Activated CD4-positive, alpha-beta T cell treated with anti-CD3 and anti-CD28 coated beads, Interleukin-2, Interleukin-6, amounts not matched to agents 100 ng/mL and 50 ng/mL, durations not matched to agents 16 hours and 8 hours (primary cell): ENCODE measurements at places on chromosomes 5 and 9.

- DNase-seq, result no peak
Measured at GRCh38 chr9:105218673-105219072, 25.8 kb upstream of the SLC44A1 start.

GRCh38 chr5:151449297-151449696, 1.9 kb downstream of the SLC36A1 start:
- DNase-seq, result no peak

- DNase-seq, result no peak
Measured at GRCh38 chr5:40106847-40107246, 572.9 kb upstream of the PTGER4 start.

GRCh38 chr9:26357803-26358344, 534.7 kb downstream of the CAAP1 start:
- no peak for DNase-seq

GRCh38 chr9:132197856-132198550, 36.1 kb downstream of the NTNG2 start:
- DNase-seq, result no peak

DNA sequence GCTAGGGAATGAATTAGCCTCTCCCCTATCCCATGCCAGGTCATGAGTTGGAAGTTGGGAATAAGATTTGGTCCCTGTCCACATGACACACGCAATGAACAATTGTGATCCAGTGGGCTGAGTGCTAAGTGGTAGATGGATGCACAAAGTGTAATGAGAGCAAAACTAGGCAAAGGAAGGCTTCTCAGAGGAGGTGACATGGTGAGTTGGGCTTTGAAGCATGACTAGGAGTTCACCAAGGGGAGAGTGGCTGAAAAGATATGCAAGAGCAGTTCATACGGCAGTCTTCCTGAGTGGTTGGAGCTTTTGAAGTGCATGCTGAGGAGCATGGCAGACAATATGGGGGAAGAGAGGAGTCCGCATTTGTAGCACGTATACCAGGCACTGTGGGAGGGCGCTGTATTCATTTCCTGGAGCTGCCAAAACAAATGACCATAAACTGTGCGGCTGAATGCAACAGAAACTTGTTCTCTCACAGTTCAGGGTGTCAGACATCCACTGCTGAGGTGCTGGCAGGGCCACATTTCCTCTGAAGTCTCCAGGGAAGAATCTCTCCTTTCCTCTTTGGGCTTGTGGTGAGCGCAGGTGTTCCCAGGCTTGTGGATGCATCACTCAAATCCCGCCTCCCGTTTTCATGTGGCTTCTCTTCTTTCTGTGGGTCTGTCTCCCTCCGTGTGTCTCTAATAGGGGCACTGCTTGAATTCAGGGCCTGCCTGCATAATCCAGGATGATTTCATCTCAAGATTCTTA, 49.5 kb downstream of the NSG2 start:
- no peak for DNase-seq

GRCh38 chr5:81045389-81045807, 85.2 kb downstream of the RASGRF2 start:
- no peak for DNase-seq

GRCh38 chr5:111747337-111747736, 9.7 kb downstream of the NREP start:
- DNase-seq, result no peak

DNA sequence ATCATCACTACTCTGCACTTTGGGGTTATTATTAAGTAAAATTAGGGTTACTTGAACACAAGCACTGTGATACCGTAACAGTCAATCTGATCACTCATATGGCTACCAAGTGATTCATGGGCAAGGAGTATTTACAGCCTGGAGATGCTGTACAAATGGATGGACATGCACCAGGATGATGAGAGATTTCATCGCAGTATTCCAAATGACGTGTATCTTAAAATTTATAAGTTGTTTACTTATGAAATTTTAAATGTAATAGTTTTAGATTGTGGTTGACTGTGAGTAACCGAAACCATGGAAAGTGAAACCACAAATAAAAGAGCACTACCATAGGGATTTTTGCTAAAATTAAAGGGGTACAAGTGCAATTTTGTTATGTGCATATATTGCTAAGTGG, 462.2 kb upstream of the PTGER4 start:
- no peak for DNase-seq

DNA sequence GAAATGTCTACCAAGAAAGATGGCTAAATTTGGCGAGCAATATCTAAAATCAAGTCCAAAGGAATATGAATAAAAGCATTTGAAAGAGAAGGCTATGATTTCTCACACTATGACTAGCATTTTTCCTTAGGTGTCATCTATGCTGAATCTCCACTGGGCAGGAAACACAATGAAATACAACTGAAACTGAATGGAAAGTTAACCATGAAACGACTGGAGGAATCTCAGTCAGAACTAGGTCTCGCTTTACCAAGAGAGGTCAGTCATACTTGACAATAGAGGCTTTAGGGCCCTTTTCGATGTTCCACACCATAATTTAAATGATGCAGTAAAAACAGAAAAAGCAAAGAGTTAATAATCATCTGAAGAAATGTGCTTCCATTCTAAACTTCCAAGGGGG, 339.0 kb downstream of the PDE4D start:
- DNase-seq, result no peak

DNA sequence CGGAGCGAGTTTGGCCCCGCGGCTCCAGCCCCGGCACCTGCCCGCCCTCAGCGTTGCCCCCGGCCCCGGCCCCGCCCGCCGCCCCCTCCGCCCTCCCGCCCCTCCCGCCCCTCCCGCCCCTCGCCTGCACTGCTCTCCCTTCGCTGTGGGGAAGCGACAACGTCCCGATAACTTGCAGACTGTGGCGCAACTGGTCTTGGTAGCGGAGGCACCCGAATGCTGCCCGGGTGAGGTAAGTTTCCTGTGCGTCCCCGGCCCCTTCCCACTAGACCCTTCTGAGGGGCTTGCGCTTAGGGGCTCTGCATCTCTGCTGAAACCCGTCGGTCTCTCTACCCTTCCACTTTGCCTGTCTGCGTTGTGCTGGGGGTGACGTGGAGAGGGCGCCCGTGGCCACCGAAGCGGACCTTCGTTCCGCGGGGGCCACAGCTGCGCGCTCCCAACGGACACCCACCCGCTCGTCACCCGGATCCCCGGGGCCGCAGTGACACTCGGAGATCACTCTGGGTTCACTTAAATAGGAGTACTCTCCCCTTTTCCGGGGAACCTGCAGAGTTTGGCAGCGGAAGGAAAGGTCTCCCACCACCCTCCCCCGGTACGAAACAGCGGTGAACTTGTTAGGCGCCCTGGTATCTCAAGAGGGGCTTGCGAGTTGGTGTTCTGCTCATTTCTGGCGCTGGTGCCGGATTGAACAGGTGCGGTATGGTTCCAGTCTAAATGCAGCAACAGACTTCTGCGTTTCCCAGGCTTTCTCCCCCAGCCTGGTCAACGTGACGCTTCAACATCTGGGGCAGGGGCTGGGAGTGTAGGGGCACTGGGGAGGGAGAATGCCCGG, 707 bp downstream of the PIP5K1B start:
- DNase-seq, result peak; percentile 5

DNA sequence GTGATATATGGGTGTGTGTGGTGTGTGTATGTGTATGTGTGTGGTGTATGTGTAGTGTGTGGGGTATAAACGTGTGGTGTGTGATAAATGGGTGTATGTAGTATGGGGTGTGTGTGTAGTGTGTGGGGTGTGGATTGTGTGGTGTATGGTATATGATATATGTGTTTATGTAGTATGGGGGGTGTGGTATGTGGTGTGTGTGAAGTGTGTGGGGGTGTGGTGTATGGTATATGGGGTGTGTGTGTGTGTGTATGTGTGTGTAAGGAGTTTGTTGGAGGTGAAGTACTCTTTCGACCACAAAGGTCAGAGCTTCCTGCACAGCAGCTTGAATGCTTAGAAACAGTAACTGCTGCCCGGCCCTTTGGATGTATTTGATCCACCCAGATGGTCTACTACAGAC, 145.2 kb upstream of the IQGAP2 start:
- no peak for DNase-seq

- no peak for DNase-seq
Measured at GRCh38 chr9:6686396-6686795, 40.9 kb upstream of the GLDC start.

DNA sequence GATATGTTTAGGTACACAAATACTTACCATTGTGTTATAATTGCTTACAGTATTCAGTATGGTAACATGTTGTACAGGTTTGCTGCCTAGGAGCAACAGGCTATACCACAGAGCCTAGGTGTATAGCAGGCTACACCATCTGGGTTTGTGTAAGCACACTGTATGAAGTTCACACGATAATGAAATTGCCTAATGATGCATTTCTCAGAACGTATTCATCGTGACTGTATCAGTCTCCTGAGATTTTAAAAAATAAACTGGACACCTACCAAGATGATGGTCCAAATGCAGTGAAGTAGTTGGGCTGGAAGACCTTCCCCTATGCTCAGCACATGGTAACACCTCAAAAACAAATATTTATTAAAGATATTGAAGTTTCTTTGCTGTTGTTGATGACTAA, 103.3 kb upstream of the NFIB start:
- DNase-seq, result no peak
